ENCODE measurements at places on chromosomes 7 and 10.

DNA sequence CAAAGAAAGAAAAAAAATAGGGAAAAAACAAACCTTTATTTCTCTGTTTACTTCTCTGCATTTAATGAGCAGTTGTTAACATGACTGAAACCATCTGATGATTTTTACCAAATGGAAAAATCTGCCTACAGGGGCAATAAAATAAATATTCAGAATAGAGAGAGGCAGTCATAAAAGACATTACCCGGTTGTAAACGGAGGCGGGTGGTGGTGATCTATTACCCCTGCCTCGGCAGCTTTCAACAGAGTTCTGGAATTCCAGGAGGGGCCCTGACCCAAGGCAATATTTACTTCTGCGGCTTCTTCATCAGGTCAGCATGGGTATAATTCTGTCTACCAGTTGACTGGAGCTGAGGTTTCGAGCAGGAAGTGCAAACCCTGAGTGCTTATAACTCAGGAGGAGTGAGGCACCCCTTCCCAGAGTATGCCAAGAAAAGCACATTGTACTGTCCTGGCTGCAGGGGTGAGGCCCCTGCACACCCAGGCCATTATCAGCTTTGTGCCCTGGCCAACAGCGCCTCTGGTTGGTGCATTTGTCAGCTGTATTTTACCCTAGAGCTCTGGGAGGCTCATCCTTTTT is 8.2 kb upstream of the CXCL12 start:
- DNase-seq: no peak

DNA sequence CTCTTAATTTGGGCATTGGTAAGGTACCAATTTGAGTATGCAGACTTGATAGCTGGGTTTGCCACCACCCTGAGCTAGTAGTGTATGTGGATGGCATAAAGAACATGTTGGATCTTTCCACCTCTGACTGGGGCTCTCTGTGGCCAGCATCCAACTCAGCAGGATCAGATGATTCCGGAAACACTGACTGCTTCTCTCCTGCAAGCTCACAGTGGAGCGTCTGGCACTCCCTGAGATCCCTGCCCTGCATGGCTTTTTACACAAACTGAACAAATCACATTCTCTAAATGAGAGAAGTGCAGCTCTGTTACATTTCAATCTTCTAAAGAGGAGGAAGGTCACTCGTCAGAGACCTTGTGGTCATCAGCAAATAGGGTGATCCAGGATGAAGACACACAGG is 1057.5 kb downstream of the NRG3 start:
- no peak for DNase-seq

GRCh38 chr10:86964061-86964846 is 4.0 kb upstream of the ADIRF start:
- DNase-seq: no peak

GRCh38 chr10:131909014-131909808 is 8.4 kb downstream of the PPP2R2D start:
- no peak for DNase-seq

- no peak for DNase-seq
Observed at GRCh38 chr7:140656548-140657515, 15.9 kb upstream of the ADCK2 start.

DNA sequence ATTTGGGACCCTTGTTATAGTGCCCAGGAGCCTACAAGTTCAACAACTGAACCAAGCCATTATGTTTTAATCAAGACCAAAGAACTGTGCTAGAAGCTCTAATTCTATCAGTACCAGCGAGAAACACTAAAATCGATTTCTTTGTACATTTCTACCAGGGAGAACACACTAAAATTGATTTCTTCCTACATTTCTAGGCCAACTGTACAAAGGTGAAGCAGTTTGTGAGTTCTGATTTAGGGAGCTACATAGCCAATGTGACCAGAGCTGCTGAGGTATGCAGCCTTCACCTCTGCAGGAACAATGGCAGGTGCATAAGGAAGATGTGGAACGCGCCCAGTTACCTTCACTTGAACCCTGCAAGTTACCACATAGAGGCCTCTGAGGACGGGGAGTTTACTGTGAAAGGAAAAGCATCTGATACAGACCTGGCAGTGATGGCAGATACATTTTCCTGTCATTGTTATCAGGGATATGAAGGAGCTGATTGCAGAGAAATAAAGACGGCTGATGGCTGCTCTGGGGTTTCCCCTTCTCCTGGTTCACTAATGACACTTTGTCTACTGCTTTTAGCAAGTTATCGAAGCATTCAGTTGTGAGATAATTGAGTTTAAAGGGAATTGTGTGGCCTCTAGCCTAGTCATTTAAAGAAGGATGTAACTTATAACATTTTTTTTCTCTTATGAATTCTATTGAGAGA is 31.7 kb downstream of the HYAL4 start:
- no peak for DNase-seq

DNA sequence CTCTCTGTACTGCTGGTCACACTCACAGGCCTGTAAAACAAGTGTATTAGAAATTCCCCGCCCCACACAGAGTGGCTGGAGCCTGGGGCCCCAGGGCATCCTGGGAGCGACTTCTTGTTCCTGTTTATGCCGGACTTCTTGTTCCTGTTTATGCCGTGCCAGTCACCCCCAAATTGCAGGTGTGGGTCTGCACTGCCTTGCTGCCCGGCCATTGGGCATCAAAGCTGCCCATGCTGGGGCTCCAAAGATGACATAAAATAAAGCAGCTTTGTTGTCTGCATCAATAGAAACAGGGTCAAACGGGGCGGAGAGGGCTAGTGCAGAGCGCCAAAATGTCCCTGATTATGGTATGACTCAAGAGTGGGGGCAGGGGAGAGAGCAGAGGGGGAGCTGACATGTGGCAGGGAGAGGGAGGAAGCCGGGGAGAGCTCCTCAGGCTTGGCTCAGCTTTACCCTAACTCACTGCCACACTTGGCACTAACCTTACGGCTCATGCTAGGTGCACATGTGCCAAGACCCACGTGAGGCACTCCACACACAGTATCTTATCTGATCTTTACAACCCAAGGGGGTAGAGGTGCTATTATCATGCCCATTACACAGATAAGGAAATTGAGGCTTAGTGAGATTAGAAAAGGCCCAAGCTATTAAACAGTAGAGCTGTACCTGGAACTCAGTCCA is 98.4 kb downstream of the PIP4K2A start:
- no peak for DNase-seq

GRCh38 chr10:25633542-25633941 is 300.5 kb upstream of the MYO3A start:
- DNase-seq: no peak

- peak; percentile 70 for DNase-seq
Observed at GRCh38 chr10:119306514-119306951, 99.2 kb downstream of the GRK5 start.

DNA sequence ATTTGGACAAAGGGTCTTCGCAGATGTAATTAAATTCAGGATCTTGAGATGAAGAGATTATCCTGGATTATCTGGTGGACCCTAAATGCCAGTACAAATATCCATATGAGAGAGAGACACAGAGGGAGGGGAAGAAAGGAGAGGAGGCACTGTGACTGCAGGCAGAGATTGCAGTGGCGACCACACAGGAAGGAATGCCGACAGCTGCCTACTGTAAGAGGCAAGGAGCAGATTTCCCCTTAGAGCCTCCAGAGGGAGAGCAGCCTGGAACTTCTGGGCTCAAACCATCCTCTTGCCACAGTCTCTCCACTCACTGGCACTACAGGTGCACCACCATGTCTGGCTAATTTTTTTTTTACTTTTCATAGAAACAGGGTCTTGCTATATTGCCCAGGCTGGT is 152.3 kb downstream of the SDK1 start:
- DNase-seq: no peak

DNA sequence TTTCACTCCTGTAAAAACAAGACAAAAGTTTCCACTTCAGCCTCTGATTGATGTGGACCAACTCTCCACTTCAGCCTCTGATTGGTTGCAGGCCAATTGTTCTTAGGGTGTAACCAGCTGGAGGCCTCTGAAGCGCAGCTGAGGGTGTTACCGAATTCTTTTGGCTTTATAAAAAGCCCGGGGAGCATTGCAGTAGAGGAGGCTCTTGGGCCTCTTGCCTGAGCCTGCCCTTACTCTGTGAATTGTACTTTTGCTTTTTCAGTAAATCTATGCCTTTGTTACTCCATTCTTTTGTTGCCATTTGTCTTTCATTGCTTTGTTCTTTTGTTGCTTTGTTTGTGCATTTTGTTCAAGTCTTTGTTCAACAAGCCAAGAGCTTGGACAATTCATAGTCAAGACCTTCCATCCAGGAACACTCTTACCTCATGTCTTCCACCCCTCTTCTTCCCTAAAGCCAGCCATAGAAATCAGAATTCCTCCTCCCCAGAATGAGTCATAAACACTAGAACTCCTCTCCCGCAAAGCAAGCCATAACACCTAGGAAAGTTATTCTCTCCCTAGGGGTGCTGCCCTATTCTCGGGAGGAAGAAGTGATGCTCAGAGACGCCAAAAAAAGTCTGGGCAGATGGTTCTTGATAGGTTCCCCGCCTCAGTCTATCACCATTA is 53.5 kb upstream of the ARMC3 start:
- DNase-seq: no peak

DNA sequence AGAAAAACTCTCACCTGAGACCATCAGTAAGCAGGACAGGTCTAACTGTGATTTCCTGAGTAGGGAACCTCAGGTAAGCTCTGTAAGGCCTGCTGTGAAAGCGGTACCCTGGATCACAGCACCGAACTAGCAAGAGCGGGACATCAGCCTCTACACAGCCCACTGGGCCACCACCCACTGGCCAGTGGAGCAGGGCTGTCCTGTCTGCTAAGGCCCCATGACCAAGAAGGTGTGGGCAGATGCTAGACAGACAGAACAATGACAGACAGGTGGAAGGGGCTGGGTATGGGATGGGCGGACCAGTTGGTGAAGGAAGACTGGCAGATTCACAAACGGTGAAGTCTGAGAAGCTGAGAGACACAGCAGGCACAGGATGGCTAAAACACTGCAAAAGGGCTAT is 79.4 kb upstream of the DDC start:
- DNase-seq: no peak

GRCh38 chr7:55425141-55425752 is 60.1 kb downstream of the LANCL2 start:
- no peak for DNase-seq

DNA sequence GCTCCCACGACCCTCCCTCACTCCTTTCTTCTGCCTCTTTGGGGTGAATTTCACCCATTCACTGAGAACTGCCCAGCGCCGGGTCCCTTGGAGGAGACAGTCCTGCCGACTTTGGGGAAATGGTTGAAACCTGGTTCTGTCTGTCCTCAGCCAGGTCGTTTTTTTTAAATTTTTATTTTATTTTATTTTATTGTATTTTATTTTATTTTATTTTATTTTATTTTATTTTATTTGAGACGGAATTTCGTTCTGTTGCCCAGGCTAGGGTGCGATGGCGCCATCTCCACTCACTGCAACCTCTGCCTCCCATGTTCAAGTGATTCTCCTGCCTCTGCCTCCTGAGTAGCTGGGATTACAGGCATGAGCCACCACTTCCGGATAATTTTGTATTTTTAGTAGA is 105.9 kb upstream of the SH2B2 start:
- no peak for DNase-seq

DNA sequence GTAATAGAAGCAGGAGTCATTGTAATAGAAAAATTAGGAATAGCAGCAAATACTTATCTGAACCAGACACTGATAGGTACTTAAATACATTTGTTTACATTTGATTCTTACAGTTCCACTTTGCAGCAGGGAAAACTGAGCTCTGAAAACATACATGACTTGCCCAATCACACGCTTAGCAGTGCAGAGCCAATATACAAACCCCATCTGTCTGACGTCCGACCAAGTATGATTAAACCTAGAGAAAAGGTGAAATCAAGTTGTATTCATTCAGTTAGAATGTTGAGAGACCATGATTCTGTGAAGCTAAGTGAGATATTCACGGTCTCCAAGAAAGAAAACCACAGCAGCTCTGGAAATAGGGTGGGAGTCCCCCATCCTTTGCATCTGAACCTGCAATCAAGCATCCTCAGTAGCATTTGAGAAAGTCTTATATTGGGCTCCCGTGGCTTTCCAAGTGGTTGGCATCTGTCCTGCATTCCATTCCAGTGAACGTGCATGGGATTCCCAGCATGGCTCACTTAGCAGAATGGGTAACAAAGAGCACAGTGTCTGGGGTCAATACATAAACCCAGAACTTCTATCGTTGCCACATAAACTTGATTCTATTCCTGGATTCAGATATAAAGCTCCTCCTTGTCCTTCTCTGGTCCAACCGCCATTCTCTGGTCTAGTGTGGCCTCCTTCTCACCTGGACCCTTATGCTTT is 148.7 kb upstream of the RSU1 start:
- no peak for DNase-seq

GRCh38 chr7:123757095-123757494 is 8.3 kb upstream of the WASL start:
- no peak for DNase-seq

DNA sequence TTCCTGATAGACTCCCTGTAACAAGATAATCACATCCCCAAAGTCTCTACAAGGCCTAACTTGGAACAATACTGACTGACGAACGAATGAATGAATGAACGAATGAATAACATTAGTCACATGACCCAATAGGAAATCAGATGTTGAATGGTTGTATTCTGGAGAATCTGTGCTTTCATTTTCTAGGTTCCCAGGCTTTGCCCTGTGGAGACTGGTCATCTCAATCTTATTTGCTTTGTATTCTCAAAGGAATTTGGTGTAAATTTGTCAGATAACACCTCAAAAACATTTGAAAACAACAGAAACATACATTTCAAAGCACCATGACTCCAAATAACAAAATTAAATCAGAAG is 69.6 kb upstream of the COL1A2 start:
- DNase-seq: no peak

- no peak for DNase-seq
Observed at GRCh38 chr10:125531465-125531864, 151.5 kb downstream of the TEX36 start.

DNA sequence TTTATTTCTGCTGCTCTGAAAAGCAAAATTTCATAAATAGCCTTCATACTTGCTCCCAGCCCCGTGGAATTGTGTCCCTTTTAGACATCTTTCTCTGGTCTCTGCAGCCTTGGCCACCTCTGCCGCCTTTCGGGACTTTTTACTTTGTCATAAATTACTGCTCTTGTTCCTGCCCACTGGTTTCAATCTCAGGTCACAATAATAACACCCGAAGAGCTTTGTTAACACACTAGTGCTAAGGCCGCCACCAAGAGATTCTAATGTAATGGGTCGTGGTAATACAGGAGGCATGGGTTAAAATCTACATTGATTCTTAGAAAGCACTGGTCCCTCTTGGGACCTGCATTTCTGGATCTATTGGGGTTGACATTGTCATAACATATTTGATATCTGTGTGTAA is 276.0 kb upstream of the VWC2 start:
- DNase-seq: no peak
